ENCODE measurements at places on chromosomes 7 and 10.

DNA sequence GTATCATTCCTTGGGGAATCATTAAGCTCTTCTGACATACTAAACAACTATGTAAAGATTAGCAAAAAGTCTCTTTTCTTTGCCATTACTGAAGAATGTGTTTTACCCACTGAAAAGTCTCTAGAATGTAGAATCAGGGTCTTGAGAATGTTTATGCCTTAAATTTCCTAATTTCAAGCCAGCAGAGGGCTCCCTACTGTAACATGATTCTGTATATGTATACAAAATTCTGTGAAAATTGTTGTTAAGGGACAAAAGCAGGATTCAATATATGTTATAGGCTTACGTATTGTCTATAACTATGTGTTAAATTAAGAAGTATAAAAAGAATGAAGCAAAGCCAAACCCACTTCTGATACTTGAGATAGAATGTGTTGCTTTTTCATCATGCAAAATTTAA is 296.9 kb upstream of the DGKB start:
- H3K36me3 ChIP-seq, result no peaks in the 10 kb centered on the region
- no peaks in the 10 kb centered on the region for H3K4me1 ChIP-seq
- H3K27me3 ChIP-seq, result no peaks in the 10 kb centered on the region
- no peak for DNase-seq

DNA sequence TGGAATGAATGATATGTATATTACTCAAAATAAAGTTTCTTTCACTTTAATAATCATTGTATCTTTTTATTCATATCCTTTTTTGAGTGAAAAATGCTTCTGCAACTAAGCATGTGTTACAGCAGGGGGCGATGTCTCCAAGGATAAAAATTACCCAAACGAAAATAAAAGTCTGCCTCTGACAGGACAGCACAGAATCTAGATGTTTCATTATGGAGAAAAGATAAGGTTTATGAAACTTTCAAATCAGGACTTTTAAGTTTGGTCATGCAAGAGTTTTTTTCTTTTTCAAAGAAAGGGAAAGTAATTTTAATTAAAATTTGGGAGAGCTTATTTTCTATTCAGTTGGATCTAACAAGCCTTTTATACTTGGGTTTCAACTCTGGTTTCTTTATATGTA is 48.4 kb downstream of the TES start:
- no peaks in the 10 kb centered on the region for H3K27me3 ChIP-seq
- H3K27ac ChIP-seq, result no peak overlapping the region
- no peak for DNase-seq
- peaks cover 14% of the 10 kb centered on the region for H3K36me3 ChIP-seq
- no peak overlapping the region for H3K4me3 ChIP-seq

- no peak overlapping the region for H3K27ac ChIP-seq
- H3K27me3 ChIP-seq, result no peaks in the 10 kb centered on the region
- no peak overlapping the region for H3K4me3 ChIP-seq
- no peak for DNase-seq
Observed at GRCh38 chr10:61039868-61040267, 95.9 kb upstream of the RHOBTB1 start.

DNA sequence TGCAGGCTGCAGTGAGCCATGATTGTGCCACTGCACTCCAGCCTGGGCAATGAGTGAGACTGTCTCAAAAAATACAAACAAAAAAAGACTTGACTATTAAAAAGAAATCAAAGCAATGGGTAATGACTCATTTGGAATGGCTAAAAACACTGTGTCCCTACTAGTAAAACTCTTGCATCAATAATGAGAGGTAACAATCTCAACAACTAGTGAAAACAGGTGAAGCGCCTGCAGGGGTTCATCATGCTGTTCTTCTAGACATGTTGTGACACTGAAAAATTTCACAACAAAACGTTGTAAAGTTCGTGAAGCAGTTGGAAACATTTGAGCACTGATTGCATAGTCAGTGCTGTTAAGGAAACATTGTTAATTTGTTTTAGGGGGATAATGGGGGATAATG is 26.9 kb upstream of the SLC29A4 start:
- H3K4me3 ChIP-seq, result no peak overlapping the region
- H3K27me3 ChIP-seq, result no peaks in the 10 kb centered on the region
- no peak for DNase-seq
- H3K36me3 ChIP-seq, result no peaks in the 10 kb centered on the region
- H3K27ac ChIP-seq, result no peak overlapping the region

DNA sequence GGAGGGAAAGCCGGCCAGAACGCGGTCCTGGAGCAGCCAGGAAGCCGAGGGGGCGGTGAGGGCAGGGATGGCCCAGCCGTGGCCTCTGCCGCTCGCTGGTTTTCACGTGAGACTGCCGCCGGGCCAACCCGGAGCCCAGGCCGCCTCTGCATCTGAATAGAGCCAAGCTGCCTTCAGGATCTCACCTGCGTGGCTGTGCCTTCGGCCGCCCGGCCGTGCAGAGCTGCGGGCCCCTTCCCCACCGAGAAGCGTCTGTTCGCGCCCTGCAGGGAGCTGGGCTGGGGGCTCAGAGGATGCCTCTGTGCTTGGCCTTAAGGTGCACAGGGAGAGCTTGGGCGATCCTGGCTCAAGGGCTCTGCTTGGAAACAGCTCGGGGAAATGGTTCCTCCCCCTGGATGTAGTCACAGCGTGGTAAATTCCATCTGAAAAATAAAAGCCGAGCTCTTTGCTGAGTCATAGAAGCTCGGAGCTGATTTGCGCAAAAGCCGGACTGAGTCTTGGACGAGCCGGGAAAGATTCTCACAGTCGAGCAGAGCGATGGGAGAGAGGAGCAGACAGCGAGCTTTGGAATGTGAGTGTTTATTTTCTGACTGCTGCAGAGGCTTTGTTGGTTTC is at the start of gene JAKMIP3:
TSS of gene JAKMIP3 (plus strand) at position 456 of the 615 bp plus-strand sequence. CDS start 38,863 bp downstream, outside the sequence.
- no peaks in the 10 kb centered on the region for H3K36me3 ChIP-seq
- H3K4me1 ChIP-seq, result peaks cover 11% of the 10 kb centered on the region
- no peaks in the 10 kb centered on the region for H3K27me3 ChIP-seq
- no peak within 1 kb of the TSS for H3K27ac ChIP-seq
- DNase-seq, result no peak

DNA sequence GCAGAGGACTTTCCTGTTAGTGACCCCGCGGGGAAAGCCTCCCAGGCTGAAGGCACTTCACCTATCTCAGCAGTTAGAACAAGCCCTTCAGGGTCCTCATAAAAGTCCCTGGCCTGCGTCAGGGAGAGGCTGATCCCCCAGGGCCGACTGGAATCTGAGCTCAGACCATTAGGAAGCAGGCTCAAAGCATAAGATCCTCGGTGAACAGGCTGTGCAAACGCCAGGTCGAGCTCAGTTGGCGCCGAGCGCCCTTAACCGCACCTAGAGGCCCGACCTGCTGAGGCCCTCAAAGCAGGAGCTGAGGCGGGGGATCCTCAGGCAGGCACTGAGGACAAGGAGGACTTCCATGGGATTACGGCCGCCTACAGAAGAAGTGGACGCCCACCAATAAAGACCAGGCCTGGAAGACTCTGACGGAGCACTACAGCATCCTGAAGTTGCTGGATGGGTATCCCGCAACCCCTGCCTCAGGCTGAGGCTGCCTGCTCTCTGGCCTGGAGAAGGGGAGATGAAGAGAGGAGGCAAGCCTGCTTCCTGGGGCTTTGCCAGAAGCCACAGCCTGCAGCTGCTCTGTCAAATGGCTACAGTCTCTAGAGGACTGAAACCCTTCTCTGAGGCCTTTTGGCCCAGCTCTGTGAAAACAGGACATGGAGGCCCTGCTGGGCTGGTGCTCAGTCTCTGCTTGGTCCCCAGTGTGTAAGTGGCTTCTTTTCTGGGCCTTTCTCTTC is 29.9 kb downstream of the LIPJ start:
- H3K4me1 ChIP-seq, result no peaks in the 10 kb centered on the region
- no peak overlapping the region for H3K27ac ChIP-seq
- no peaks in the 10 kb centered on the region for H3K36me3 ChIP-seq
- no peak for DNase-seq

GRCh38 chr10:30737931-30738391 is 108.4 kb upstream of the LYZL2 start:
- H3K4me1 ChIP-seq, result peaks cover 7% of the 10 kb centered on the region
- no peaks in the 10 kb centered on the region for H3K27me3 ChIP-seq
- H3K4me3 ChIP-seq, result no peak overlapping the region
- no peak for DNase-seq

- no peaks in the 10 kb centered on the region for H3K4me1 ChIP-seq
- H3K27ac ChIP-seq, result no peak overlapping the region
- H3K4me3 ChIP-seq, result no peak overlapping the region
- no peaks in the 10 kb centered on the region for H3K27me3 ChIP-seq
Observed at GRCh38 chr7:141533149-141533949, 17.9 kb upstream of the AGK start.
